Activated CD4-positive, alpha-beta T cell treated with anti-CD3 and anti-CD28 coated beads, Interleukin-2, amount 50 U/mL, for 4 hours (primary cell): ENCODE measurements at places on chromosomes 4 and X.
A peak's percentile ranks its signal among the peaks of the same experiment; 100 is the strongest.

GRCh38 chr4:153522802-153523094 lies 56.6 kb downstream of the TMEM131L start:
- no peak for DNase-seq

DNA sequence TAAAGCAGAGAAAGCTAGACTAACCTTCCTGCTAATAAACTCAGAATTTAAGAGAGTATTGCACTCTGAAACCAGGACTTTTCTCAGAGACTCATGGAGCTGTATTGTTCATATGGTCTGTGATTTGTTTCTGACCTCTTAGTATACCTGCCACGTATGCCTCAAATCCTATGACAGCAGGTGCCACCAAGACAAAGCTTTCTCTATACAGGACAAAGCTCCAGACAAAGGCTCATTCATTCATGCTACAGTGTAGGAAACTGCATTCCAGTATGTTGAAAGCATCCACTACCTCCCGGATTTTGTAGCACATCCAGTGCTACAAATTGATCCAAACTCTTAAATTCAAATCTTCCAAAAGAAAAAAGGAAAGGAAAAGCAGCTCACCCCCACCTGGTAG lies 178.3 kb downstream of the CHIC2 start:
- DNase-seq = no peak

GRCh38 chr4:57048590-57049304 lies 61.4 kb downstream of the IGFBP7 start:
- DNase-seq = no peak

DNA sequence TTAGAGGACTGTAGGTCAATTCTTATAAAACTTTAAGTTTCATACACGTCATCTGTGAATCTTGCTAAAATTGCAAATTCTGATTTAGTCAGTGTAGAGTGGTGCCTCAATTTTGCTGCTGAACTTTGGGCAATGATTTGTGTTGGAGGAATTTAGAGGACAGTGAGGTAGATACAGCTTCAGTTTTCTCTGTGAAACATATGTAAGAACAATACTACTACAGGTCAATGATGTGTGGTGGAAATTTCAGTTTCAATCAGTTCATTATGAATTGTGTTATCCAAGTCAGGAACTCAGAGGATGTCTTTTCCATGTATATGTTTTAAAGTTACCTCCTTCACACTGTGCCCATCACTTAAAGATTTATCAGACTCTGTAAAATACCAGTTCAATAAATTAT lies 1597.8 kb upstream of the PCDH10 start:
- no peak for DNase-seq

- DNase-seq = no peak
Measured at GRCh38 chr4:170623899-170624298, 534.1 kb upstream of the AADAT start.

GRCh38 chr4:108036213-108036612 lies 46.5 kb downstream of the HADH start:
- DNase-seq = peak; percentile 51

DNA sequence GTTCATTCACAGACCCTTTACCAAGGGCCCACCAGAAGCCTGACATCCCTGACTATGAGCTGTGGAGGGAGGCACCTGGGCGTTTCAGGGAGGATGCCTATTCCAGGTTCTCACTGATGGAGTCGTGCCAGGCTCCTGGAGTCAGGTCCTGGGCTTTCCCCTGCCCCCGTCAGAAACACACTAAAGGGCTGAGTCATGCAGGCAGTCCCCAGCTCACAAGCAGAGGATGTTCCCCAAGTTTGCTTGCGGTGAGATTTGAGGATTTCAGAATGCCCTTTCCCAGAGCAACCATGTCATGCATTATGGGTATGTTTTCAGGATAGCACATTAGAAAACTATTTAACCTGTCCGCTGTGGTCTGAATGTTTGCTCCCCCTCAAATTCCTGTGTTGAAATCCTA lies 45.2 kb downstream of the FHDC1 start:
- DNase-seq = no peak

- no peak for DNase-seq
Measured at GRCh38 chr4:174156239-174156826, 127.1 kb downstream of the FBXO8 start.

GRCh38 chr4:38162240-38162784 lies 202.1 kb downstream of the PTTG2 start:
- DNase-seq = no peak

- no peak for DNase-seq
Measured at GRCh38 chrX:20668550-20668949, 401.8 kb upstream of the RPS6KA3 start.

DNA sequence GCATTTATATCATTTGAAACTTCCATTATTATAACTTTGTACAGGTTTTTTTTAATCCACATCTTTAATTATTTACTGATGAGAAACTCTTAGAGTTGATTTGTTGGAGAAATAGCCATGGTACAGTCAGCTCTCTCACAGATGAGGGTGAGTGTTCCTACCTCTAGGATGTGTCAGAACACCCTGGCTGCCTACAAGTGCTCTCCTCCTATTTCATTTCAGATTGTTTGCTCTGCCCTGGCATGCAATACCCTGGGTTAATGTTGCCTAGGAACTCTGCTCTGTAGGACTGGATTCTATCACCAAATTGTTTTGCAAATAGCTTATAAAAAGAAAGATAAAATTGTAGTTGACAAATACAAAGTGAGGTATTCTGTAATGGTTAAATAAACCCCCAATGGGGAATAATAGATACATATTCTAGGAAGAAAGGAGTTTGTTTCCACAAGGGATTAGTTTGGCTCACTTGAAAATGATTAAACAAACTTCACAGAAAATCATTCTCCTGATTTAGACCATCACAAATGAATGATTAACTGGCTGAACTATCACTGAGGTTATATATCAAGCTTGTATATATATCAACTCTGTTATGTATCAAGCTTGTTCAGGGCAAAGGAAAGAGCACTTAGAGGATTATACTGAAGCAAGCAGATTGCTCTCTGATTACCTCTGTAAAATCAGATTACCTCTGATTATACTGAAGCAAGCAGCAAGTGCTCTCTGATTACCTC lies 150.0 kb downstream of the PDE5A start:
- no peak for DNase-seq

DNA sequence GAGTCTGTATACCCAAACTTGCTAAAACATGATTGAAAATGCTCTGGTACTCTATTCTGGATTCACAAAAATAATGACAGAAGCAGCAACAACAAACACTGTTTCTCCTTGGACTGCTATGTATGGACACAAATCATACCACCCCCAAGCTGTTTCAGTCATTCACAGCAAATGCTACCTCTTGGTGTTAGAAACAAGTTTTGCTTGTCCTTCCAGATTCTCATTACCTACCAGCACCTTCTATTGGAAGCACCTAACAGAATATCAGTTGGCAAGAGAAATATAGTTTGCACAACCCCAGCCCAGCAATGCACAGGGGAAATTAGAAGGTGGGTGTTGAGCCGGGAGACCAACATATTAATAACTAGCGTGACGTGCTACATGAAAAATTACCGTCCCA lies 1950.9 kb downstream of the C4orf33 start:
- no peak for DNase-seq

DNA sequence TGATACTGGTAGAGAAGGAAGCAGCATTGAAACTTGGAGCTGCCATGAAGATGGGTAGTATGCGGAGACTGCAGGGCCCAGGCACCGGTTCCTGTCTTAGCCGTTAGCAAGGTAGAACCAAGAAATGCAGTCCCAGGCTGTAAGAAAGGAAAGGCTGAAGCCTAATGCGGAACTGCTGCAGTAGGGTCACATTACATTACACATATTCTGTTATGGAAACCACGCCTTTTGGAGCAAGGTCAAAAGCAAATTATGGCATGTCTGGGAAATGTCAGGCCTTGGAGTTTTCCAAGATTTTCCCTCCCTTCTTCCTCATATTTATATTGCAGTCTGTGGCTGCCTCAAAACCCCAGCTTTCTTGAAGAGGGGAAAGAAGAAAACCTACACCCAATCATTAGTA lies 204.8 kb upstream of the RASGEF1B start:
- no peak for DNase-seq

DNA sequence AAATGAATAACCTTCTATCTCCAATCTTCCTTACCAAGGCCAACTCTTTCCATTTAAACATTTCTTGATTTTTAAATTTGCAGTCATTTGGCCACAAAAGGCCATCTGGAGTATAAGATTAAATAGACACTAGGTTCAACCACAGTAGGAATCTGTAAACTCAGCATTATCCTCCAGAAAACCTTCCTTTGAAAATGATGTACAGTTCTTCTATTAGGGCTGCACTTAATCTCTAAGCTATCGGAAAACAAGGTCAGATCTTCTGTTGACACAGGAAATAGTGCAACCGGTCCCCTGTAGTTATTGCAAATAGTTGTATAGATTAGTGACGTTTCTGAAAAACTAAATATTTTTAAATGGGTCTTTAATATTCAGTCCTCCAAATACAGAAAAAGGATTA lies 359.0 kb upstream of the ATOH1 start:
- no peak for DNase-seq

- no peak for DNase-seq
Measured at GRCh38 chr4:87732033-87732765, 67.2 kb upstream of the IBSP start.

- DNase-seq = no peak
Measured at GRCh38 chr4:144594471-144594986, 51.4 kb upstream of the HHIP start.

DNA sequence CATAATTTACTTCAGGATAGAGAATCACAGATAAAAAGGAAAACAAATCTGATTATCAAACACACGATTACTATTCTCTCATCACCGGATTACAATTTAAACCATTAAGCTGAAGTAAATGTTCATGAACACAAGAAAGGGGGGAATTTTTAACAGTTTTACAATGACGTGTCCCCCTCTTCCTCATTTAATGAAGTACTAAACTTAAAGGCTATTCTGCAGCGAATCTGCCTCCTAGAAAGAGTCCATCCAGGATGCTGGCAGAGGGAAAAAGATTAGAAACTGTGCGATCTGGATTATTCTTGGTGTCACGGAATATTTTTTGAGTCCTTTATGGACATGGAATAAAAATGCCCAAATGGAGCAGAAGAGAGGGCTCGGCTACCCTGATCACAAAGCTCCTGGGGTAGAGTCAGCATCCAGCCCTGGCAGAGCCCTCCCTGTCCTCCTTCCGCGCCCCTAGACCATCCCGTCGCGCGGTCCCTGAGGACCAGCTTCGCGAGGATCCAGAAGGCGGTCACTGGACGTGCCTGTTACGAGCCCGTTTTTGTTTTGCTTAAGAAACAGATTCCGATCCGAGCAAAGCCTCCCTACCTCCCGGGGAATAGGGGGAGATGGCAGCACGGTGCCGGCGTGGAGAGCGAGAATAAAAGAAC lies 1.2 kb downstream of the ELF2 start:
- DNase-seq = no peak

- DNase-seq = no peak
Measured at GRCh38 chr4:3127112-3127511, 52.6 kb downstream of the HTT start.

DNA sequence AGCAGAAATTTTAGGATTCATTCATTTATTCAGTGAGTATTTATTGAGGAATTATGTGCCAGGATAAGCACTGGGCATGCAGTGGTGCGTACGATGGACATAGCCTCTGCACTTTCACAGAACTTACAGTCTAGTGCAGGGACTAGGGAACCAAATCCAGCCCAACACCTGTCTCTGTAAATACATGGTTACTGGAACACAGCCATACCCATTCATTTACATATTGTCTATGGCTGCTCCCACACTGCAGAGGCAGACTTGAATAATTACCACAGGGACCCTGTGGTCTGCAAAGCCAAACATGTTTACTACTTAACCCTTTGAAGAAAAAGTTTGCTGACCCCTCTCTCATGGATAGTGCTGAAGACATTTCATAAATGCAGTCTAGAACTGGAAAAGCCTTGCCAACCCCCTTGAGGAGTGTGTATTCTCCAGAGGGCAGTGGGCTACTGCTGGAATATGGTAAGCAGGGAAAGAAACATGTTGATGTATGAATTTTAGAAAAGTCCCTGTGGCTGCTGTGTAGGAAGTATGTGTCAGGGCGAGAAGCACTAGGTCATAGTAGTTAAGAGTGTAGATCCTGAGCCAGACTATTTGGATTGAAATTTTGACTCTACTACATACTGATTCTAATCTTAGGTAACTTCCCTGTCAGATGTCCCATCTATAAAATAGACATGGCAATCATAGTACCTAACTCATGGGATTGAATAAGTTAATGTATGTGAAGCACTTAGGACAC lies 75.5 kb downstream of the GALNT7 start:
- no peak for DNase-seq

DNA sequence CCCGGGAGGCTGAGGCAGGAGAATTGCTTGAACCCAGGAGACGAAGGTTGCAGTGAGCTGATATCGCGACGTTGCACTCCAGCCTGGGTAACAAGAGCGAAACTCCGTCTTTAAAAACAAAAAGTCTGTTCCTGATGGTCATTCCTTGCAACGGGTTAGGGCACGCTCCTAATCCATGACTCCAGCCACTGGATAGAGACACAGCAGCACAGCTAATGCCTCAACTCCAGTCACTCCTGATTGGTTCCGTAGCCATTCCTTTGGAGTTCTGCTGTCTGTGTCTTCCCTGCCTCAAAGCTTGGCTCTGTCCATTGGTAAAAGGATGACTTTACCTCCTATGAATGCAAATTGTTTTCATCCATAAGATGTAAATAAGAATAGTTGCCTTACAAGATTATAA lies 44.3 kb upstream of the FAM9A start:
- DNase-seq = no peak

DNA sequence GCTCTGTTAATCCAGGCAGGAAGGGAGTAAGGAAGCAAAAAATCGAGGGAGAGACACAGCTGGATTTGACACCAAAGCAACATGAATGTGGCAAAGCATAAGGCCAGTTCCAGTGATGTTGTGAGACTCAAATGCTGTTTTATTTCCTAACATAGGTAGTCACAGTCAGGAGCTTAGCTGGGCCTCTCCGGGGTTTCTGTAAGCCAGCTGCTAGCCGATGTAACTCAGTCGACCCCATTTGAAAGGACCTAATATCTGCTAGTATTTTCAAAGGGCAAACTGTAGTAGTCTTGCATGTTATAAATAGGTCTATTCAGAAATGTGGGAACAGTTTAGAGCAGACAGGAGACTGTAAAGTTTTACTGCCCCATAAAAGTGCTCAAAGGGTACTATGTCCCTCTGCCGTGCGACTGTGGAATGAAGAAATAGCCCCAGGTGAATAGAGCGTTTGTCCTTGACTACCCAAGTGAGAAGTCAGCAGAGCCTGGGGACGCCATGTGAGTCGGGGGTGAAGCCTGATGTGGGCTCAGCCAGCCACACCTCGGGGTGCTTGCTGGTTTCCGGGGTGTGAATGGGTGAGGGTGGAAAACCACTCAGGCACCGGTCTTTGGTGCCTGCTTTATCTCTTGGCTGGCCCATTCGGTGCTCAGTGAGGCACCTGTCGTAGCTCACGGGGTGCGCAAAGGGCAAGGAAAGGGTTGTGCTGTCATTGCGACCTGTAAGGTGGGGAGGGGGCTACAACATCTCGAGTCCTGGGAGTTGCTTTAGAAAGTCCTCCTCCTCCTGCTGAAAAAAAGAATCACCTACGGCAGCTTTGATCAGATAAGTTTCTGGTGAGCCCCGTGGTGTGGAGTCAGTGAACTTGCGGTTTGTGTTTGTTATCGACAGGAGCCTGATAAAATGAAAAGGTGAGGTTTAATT lies 745 bp downstream of the TRIM2 start:
- peak; percentile 5 for DNase-seq
